Amygdala (tissue), 56 donors: ENCODE measurements at places on chromosomes 11 and 22.
A peak's percentile ranks its signal among the peaks of the same experiment; 100 is the strongest.

- no peak for DNase-seq
These were observed 23.6 kb upstream of the ETS1 start for GRCh38 chr11:128610721-128611617.

DNA sequence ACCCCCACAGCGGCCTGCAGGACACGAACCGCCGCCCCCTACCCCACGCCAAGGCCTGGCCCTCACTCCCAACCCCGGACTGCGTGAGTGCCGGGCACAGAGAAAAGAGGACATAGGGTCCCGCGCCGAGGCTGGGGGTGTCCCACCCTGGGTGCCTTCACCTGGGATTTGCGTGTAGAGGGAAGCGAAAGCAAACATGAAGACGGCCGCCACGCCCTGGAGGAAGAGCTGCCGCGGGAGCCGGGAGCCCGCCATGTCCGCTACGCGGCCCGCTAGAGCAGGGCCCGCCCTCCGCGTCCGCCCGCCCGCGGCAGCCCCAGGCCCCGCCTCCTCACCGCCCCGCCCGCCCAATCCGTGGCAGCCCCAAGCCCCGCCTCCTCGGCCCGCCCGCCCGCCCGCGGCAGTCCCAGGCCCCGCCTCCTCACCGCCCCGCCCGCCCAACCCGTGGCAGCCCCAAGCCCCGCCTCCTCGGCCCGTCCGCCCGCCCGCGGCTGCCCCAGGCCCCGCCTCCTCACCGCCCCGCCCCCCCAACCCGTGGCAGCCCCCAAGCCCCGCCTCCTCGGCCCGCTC lies at the start of gene LMF2:
Gene LMF2, minus strand, starts transcription at position 282 of the 570 bp plus-strand sequence. Its CDS starts 27 bp downstream, at position 255.
- no peak for DNase-seq

DNA sequence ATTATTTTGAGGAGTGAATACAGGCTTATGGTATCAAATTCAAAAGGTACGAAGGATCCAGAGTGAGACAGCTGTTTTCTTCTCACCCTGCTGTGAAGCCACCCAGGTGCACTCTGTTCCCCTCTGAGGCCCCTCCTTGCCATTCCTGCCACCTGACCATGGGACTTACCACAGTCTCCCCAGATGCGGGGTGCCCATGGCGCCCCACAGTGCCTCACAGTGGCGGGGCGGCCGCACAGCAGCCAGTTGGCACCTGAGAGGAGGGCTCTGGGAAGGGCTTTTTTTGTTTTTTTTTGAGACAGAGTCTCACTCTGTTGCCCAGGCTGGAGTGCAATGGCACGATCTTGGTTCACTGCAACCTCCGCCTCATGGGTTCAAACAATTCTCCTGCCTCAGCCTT lies 151.7 kb downstream of the CEP164 start:
- DNase-seq = no peak

DNA sequence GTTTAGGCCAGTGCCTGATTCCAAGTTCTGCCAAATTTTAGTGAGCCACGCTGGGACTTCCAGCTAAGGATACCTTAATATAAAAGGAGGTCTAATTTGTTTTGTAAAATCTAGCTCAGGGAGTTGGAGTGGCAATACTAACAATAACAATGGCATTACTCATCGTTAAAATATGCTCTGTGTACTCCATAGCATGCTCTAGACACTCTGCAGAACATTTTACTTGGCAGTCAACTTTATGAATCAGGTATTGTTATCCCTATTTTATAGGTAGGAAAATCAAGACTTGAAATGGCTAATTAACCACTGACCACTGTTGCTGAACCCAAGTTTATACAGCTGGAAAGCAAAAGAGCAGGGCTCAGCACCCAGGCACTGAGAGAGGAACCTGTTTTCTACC lies 485.0 kb upstream of the KIRREL3 start:
- no peak for DNase-seq

- DNase-seq = no peak
These were observed 52.0 kb upstream of the MPEG1 start for GRCh38 chr11:59264736-59265135.

GRCh38 chr11:77882396-77882795 lies 61.5 kb downstream of the AAMDC start:
- no peak for DNase-seq

- no peak for DNase-seq
These were observed 146.2 kb downstream of the RBFOX2 start for GRCh38 chr22:35882211-35883030.

GRCh38 chr11:4072668-4073285 lies 21.8 kb upstream of the RRM1 start:
- DNase-seq = peak; percentile 20

- DNase-seq = no peak
These were observed 20.3 kb upstream of the RRM1 start for GRCh38 chr11:4074266-4074665.

- no peak for DNase-seq
These were observed 4.6 kb downstream of the TRABD start for GRCh38 chr22:50190182-50190940.

GRCh38 chr11:68002938-68003845 lies 705 bp downstream of the UNC93B1 start:
- no peak for DNase-seq

GRCh38 chr11:43784866-43785265 lies 95.8 kb upstream of the ALKBH3 start:
- DNase-seq = no peak

DNA sequence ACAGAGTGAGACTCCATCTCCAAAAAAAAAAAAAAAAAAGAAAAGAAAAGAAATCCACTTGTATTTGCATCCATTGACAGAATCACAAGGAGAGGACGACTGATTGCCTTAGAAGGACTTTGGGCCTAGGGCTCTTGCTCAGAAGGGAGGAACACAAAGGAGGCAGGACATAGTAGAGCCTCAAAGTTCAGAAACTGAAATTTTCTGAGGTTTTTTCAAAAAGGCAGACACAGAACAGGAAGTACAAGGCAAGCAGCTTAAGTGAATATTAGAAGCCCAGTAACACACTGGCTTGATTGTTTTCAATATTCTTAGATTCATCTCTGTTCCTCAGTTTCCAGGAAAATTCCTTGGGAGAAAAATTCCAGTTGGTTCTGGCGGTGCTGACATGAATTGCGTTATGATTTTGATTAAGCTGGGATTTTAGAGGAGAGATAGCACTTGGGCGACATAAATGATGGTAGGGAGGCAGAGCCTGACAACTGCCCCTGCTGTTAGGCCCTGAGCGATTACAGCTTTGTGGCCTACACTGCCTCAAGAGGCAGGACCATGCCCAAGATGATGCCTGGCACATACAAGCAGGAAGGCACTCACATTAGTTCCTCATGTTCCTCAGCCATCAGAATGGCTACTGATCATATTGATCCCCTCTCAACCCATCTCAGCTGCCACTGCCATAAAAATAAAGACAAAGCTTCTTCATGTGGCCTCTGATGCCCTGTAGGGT lies 15.3 kb downstream of the CLPB start:
- no peak for DNase-seq

- DNase-seq = no peak
These were observed at the start of gene IGSF22 for GRCh38 chr11:18726040-18726439. TSS of gene IGSF22 (minus strand) at chr11:18726188. CDS start at chr11:18724236, 1,952 bp downstream.

- no peak for DNase-seq
These were observed 6.7 kb downstream of the NDUFV1 start for GRCh38 chr11:67613313-67613959.

DNA sequence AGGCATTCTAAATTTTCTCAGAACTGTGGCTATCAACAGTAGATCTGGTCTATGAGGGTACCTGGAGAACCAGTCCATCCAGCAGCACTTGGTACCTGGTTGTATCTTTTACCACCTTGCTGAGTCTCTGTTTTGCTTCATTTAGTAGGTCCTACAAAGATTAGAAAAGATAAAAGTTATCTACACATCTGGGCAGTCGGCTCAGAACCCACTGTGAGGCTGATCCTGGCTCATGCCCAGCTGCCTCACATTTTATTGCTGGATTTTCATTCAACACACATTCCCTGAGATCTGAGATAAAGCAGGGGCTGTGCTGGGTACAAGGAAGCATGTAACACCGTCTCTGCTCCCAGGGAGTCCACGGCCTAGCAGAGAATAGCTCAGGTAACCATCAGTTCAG lies 27.5 kb downstream of the ATP6V1E1 start:
- no peak for DNase-seq

- DNase-seq = no peak
These were observed 1.1 kb downstream of the DHCR7 start for GRCh38 chr11:71446942-71447688.
